ENCODE measurements at places on chromosomes 6 and 20.

DNA sequence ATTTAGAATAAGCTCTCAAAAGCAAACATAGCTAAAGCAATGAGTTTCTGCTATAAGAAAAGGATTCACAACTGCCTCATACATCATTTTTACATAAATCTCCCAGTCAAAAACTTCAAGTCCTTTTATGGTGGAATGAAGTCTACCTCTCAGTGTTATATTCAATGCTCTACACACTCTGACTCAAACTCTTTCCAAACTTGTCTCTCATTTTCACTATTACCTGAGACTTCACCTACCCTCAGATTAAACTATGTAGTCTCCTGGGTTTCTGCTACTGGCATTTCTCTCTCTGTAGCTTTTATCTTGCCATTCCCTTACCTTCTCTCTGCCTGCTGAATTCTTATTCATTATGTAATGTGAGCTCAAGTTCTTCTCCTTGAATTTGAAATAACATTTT, 11.4 kb downstream of the KIAA0408 start:
- DNase-seq: no peak

- no peak for DNase-seq
These were observed 12.8 kb downstream of the STK4 start for GRCh38 chr20:44979090-44979621.

GRCh38 chr6:45423111-45423823, 45.5 kb upstream of the SUPT3H start:
- DNase-seq: no peak

GRCh38 chr6:22366214-22366613, 69.4 kb upstream of the PRL start:
- DNase-seq: no peak

GRCh38 chr6:31575952-31576685, 754 bp downstream of the TNF start:
- DNase-seq: no peak

GRCh38 chr20:64189530-64189966, 25.3 kb downstream of the MYT1 start:
- DNase-seq: no peak

- DNase-seq: no peak
These were observed 3.9 kb upstream of the SHPRH start for GRCh38 chr6:145968051-145968450.

DNA sequence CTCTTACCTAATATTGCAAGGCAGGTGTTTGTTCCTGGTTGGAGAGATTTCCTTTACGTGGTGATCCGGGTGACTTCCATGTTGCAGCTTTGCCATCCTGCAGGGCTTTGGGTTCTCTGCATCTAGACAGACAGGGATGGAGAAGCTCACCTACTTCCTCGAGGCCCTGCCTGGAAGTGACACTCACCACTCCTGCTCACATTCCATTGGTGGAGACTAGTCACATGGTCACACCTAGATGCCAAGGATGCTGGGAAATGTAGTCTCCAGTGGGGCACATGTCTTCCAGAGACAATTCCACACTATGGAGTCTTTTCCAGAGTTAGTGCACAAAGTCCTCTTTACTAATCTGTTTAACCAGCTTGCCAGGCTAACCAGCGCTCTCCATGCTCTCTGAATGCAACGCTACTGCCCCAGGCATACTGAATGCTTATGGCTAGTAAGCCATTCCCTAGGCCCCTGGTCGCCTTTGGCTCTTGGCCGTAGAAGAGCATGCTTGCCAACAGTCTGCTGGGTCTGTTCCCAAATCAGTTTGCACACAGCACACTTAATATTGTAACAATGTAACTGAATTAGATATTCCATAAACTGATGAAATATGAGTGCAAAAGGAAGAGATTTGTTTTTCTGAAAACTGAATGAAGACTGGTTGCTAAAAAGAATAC, 6.7 kb upstream of the KCNK15 start:
- peak; percentile 75 for DNase-seq

DNA sequence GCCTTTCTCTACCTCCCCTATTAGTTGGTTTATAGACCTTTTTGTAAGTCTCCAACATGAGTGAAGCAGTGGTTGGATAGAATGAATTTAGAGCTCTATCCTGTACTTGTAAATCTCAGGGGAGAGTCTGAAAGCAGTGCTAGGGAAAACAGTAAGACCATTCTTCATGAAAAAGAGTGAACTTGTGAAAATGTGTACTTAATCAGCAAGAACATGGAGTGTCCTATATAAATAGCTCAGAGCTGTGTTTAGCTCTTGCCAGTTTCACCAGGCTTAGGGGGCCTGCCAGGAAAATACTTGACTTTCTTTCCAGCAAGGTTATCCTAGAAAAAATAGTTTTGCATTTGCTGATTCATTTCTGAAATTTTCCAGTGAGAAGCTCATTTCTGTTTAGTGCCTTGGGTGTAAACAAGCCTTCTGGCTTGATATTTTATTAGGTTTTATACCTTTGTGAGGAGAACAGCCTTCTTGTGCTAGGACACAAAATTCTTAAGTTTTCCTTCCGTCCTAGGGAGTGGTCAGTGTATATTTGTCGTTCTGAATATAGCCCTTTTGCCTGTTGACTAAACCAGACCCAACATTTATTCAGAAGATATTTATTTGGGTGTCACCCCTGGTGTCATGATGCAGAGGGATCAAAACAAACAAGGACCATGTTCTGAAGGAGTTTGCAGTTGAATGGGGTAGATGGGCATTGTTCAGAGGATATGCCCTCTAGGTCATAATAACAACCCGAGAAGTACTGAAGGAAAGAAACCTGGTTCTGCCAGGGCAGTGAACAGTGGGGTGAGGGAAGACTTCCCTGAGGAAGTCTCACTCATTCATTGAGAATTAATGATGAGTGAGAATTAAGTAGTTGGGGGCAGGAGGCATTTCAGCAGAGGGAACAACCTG, 7.6 kb downstream of the ARFGEF2 start:
- no peak for DNase-seq

- no peak for DNase-seq
These were observed 623.1 kb downstream of the PHF3 start for GRCh38 chr6:64258752-64259151.

GRCh38 chr20:47295129-47295813, 61.2 kb downstream of the ZMYND8 start:
- DNase-seq: no peak

- DNase-seq: no peak
These were observed 113.0 kb downstream of the MANEA start for GRCh38 chr6:95690328-95690727.

DNA sequence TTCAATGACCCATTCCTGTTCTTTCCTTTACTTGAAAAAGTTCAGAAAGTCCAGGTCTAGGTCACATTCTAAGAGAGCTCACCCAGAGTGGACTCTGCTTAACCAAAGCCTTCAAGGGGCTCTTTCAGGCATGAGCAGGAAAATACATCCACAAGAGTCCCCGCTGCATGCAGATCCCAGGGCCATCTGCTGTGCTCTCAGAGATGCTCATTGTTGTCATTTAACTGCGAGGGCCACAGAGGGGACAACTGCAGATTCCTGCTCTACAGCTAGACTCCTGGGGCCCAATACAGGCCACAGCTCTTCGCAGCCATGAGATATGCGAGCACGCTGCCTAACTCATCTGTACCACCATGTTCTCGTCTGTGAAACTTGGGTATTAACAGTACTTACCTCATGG, 295.6 kb upstream of the QKI start:
- no peak for DNase-seq

GRCh38 chr20:23166563-23166962, 80.4 kb upstream of the CD93 start:
- DNase-seq: peak; percentile 16

- DNase-seq: no peak
These were observed 272.3 kb downstream of the CD109 start for GRCh38 chr6:73968221-73968757.

DNA sequence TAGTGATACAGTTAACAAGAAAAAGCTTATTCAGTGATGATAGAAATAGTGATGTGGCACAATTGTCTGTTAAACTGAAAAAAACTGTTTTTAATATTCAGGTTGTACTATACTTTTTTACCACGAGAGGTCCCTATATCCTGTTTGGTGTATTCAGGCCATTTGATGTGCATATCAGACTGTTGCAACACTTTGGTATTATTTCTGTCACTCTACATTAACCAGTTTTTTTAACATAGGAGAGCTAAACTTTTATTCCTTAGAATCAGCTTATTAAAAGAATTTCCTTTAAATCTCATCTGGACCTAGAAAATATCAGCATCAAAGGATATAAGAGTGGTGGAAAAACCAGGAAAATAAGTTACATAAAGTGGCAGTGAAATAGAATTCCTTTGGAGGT, 36.8 kb downstream of the TSPYL4 start:
- no peak for DNase-seq

DNA sequence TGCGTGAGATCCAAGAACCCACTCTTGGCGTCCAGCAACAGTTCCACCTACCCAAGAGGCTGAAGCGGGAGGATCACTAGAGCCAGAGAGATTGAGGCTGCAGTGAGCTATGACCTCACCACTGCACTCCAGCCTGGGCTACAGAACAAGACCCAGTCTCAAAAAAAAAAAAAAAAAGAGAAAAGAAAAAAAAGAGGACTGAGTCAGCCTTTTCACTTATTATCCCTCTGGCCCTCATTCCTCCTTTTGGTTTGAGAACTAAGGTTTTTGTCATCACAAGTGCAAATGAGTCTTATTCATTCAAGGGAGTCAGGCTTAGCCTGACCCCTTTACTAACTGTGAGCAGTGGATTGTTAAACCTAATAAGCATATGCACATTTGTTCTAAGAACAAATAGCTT, 37.9 kb upstream of the JARID2 start:
- DNase-seq: peak; percentile 56

DNA sequence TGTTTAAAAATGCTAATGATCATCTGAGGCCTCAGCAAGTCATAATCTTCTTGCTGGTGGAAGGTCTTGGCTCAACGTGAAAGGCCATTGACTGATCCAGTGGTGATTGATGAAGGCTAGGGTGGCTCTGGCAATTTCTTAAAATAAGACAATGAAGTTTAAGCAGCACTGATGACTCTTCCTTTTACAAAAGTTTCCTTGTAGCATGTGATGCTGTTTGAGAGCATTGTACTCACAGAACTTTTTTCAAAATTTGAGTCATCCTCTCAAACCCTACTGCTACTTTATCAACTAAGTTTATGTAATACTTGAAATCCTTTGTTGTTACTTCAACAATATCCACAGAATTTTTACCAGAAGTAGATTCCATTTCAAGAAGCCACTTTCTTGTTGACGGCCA, 382.3 kb downstream of the ESR1 start:
- DNase-seq: no peak

- DNase-seq: no peak
These were observed 239.6 kb downstream of the ERMARD start for GRCh38 chr6:169991031-169991390.

GRCh38 chr6:340991-341827, 48.9 kb downstream of the DUSP22 start:
- no peak for DNase-seq

GRCh38 chr20:36175016-36175415, 20.5 kb downstream of the EPB41L1 start:
- DNase-seq: no peak

DNA sequence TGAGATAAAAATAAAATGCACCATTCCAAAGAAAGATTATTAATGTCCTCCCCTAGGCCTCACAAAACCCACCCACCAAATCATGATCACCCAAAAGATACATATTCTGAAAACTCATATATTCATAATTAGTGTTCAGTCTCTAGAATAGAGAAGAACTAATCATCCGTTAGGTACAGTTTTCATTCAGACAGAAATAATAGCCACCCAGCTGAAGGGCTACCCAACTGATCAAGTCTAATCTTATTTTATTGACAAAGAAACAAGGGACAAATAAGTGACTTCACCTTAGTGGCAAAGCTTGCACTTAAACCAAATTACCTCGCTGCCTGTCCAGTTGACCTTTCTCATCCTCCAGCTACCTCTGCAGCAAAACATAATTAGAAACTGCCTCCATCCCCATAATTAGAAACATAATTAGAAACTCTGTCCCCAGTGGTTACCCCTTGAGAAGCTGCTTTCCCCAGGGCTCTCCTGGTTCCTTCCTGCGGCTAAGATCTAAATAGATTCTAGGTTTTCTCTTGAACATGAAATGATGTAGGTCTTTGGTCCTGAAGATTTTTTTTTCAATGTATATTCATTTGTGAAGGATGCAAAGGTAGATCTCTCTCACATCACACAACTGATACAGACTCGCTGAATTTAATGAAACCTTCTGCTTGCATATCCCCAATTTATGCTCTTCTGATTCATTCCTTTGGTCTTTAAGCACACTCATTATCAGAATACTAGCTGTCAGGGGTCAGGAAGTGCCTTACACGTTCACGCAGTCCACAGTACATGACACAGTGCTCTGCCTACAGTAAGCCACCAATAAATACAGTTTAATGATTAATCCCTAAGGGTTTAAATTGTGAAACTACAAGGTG, 46.3 kb downstream of the HBS1L start:
- no peak for DNase-seq

- no peak for DNase-seq
These were observed 17.0 kb upstream of the PXDC1 start for GRCh38 chr6:3768502-3768901.

GRCh38 chr20:47309806-47310426, 46.6 kb downstream of the ZMYND8 start:
- no peak for DNase-seq

DNA sequence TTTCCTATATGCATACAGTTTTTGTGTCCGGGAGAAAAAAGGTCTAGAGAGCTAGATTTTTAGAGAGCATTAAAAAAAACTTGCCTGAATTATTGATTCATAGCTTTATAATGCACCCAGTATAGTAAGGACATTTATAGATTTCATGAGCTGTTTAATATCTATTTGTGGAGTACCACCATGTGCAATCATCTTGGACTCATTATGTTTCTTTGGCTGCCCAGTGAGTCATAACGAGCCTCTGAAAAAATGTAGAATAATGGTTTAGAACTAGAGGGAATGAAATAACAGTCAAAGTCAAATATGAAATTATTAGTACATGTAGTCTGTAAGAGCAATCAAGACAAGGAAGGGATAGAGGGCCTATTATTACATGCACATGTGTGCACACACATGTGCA, 350.0 kb downstream of the CD83 start:
- DNase-seq: no peak

GRCh38 chr6:32047855-32048766, 9.9 kb downstream of the CYP21A2 start:
- peak; percentile 97 for DNase-seq

- DNase-seq: peak; percentile 74
These were observed 11.3 kb upstream of the TFAP2A start for GRCh38 chr6:10425975-10426780.

GRCh38 chr6:160273196-160273595, 14.6 kb upstream of the SLC22A2 start:
- DNase-seq: no peak

DNA sequence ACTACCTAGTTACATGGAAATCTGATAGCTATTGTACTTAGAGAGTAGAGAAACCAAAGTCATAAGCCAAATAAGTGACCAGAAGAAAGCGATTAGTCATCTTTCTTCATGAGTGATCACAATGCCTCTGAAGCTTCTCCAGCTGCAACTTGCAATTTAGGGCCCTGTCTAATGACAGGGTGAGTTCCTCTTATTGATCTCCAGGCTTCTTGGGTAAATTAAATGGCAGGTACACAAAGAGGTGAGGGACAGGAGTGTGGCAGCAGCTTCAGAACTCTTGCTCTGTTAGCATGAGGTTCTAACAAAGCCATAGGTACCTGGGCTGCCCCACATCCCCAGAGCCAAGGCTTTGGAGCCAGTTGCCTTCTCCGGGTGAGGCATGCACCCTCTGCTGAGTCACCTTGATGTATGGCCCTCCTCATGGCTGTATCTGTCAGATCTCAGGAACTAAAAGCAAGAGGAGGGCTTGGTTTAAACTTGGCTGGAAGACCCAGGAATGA, 60.8 kb downstream of the PRDM1 start:
- DNase-seq: no peak

- DNase-seq: no peak
These were observed 4.0 kb upstream of the BPI start for GRCh38 chr20:38299963-38300362.

GRCh38 chr6:106825156-106825555, 149.4 kb downstream of the CD24 start:
- DNase-seq: no peak
